ENCODE measurements at places on chromosomes 2 and 18. TPM values are rescaled to one million over a fixed set of nuclear protein-coding genes. Genes with fewer than 3 reads are reported as not detected.
A peak's percentile ranks its signal among the peaks of the same experiment; 100 is the strongest.

DNA sequence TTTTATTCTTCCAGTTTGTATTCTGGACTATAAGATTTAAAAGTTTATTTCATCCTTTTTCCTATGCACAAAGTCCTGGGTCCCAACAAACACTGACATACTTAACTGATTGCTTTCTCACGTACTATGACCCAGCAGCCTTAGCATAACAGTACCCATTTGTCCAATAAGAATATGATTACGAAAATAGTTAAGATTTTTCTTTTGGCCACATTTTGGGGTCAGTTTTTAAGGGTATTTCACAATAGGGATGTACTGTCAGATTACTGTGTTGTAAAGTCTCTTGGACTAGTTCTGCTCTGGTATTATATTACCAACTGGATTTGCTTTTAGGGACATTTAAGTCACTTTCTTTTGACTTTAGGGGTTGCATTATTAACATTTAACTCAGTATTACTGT is 46.1 kb downstream of the TTC39C start:
- H3K27me3 ChIP-seq = no peaks in the 10 kb centered on the region
- no peak overlapping the region for H3K27ac ChIP-seq
- no peak overlapping the region for H3K4me3 ChIP-seq
- DNase-seq = no peak

GRCh38 chr2:73766994-73767393 is 12.9 kb downstream of the DUSP11 start:
- no peaks in the 10 kb centered on the region for H3K27me3 ChIP-seq
- H3K4me1 ChIP-seq = no peaks in the 10 kb centered on the region
- no peak overlapping the region for H3K27ac ChIP-seq
- peaks cover 13% of the 10 kb centered on the region for H3K36me3 ChIP-seq

GRCh38 chr18:78625847-78626246 is 353.8 kb upstream of the SALL3 start:
- no peak overlapping the region for H3K4me3 ChIP-seq
- no peak overlapping the region for H3K27ac ChIP-seq
- no peak for DNase-seq
- H3K27me3 ChIP-seq = no peaks in the 10 kb centered on the region

Gene CROCC2
- 0.13 TPM for total RNA-seq

DNA sequence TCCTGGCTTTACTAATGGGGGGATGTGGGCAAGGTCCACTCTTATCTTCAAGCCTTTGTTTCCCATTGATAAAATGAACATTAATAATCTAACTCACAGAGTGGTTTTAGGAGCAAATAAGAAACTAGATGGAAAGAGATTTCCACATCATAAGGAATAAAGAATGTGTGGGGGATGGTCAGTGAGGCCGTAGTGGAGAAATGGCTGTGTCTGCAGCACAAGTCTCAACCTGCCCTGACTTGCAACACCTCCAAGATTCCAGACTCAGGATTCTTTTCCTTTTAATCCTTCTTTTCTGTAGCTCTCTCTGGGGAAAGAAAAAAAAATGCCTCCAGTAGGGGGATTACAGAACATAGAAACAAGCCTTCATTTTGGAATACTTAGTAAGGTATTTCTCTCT is 124.2 kb upstream of the MEX3C start:
- no peaks in the 10 kb centered on the region for H3K4me1 ChIP-seq
- H3K4me3 ChIP-seq = no peak overlapping the region
- no peaks in the 10 kb centered on the region for H3K27me3 ChIP-seq
- no peak overlapping the region for H3K27ac ChIP-seq
- no peaks in the 10 kb centered on the region for H3K36me3 ChIP-seq

DNA sequence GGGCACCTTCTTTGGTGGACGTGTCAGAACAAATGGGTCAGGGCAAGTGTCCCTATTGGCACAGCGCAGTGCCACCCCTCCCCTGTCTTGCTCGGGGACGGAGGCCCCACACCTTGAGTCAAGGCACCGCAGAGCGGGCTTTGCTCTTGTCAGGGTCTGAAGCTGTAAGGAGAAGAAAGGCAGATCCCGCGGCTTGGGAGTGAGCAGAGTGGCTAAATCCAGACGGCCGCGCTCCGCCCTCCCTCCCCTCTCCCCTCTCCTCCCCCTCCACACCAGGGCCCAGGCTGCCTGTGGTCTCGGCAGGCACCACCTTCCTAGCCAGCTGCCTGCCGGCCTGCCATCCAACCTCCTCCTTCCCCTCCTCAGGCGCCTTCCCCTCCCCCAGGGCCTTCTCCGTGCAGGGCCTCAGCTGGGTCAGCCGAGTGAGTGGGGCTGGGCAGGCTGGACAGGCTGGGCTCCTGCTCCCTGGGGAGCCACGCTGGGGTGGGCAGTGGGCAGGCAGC is 25.8 kb downstream of the SPEG start:
- no peak overlapping the region for H3K4me3 ChIP-seq
- H3K27me3 ChIP-seq = no peaks in the 10 kb centered on the region
- peak overlapping the region; percentile 91 for H3K27ac ChIP-seq
- peak; percentile 96 for DNase-seq
- H3K36me3 ChIP-seq = no peaks in the 10 kb centered on the region
- no peaks in the 10 kb centered on the region for H3K4me1 ChIP-seq
